ENCODE measurements at places on chromosomes 7 and 10.
A peak's percentile ranks its signal among the peaks of the same experiment; 100 is the strongest.

- DNase-seq: no peak
Measured at GRCh38 chr7:154644366-154644765, 358.6 kb downstream of the PAXIP1 start.

DNA sequence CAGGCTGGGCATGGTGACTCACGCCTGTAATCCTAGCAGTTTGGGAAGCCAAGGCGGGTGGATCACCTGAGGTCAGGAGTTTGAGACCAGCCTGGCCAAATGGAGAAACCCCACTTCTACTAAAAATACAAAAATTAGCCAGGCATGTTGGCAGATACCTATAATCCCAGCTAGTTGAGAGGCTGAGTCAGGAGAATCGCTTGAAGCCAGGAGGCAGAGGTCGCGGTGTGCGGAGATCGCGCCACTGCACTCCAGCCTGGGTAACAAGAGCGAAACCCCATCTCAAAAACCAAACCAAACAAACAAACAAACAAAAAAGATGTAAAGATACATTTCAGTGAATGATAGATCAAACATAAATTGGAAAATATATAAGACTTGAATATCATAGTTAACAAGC is 105.9 kb downstream of the PLPP4 start:
- DNase-seq: no peak

- DNase-seq: no peak
Measured at GRCh38 chr7:154699417-154699816, 303.5 kb downstream of the PAXIP1 start.

DNA sequence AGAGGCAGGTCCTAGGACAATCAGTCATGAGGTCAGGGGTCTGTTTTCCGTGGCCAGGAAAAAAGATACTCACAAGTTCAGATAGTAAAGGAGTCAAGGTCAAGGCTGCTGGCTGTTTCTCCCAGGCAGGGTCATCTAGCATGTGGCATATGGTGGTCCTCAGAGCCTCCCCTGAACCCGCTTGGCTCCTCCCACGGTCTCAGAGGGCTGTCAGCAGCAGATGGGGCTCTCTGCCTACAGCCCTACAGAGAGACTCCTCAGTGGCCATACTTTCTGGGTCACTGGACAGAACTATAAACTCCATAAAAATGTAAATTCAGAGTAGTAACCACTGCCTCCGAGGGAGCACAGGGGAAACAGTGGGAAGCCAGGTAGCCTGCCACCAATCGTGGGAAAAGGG is 11.3 kb upstream of the DRGX start:
- no peak for DNase-seq

DNA sequence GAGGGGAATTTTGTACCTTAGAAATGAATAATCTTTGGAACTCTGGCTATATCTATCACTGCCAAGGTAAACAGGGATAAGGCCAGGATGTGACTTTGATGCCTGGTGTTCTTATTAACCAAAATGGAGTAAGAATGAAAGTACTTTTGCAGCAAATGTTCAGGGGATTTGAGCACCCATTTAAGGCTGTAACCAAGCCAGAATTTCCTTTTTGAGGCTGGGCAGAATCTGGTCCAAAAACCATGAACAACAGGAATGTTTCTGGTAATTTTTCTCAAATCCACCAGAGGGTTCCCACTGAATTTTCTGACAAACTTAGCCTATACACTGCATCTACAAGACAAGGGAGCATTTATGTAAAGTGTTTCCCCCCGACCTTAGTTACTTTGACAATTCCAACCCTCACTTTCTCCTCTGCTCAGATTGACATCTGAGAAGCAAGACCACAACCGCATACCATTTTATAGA is 120.6 kb downstream of the BAMBI start:
- no peak for DNase-seq

DNA sequence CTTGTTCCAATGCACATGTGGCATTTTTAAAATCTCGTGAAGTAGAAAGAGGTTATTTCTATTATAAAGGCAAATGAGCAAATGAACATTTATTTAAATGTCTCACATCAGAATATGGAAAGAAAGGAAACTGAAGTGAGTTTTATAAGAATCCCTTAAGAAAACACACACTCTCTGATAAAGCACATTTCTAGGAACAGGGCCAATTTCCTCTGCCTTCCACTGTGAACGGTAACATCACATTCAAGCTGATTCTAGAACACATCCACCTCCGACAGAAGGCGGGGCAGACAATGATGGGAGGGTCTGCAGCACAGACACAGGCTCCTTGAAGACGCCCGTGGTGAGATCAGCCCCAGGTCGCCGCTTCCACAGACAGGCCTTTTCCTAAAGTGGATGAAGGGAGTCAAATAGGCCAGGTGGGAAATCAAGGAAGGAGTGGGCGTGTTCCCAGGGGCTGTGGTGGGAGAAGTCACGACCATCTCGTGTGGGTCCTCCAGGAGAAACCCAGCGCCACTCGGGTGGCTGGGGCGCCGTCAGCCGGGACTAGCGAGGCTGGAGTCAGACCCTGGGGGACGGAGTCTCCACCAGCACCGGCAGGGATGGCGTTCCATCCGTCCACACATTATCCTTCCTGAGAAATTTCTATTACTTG is 31.1 kb downstream of the PITRM1 start:
- no peak for DNase-seq

GRCh38 chr10:33309406-33309805 is 25.1 kb downstream of the NRP1 start:
- DNase-seq: no peak

- DNase-seq: no peak
Measured at GRCh38 chr7:75915416-75916156, 631 bp downstream of the POR start.

- DNase-seq: no peak
Measured at GRCh38 chr10:23974746-23975272, 234.1 kb upstream of the KIAA1217 start.

DNA sequence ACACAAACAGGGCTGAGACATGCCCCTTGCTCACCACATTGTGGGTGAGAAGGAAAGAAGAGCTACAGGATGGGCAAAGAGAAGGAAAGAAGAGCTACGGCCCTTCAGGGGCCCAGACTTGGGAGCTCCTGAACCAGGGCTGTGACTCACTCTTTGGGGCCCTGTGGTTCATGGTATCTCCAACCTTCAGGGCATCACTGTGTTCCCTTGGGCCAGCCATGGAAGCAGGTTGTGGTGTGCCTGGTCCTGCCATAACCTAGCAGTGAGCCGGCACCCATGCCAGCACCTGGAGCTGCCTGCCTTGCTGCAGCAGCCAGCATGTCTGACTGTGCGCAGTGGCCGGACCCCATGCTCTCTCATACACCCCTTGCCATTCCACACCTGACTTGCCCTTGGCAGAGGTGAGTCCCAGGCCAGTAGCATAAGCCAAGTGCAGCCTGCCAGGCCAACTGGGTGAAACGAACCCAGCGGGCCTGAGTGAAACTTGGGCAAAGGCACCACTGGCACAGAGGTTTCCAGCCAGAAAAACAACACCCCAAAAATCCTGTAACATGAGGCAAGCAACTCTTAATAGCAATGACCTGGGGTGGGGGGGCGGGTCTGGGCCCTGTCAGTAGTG is 89.0 kb upstream of the CACUL1 start:
- no peak for DNase-seq

GRCh38 chr10:6445671-6446316 is 134.3 kb downstream of the PRKCQ start:
- no peak for DNase-seq

DNA sequence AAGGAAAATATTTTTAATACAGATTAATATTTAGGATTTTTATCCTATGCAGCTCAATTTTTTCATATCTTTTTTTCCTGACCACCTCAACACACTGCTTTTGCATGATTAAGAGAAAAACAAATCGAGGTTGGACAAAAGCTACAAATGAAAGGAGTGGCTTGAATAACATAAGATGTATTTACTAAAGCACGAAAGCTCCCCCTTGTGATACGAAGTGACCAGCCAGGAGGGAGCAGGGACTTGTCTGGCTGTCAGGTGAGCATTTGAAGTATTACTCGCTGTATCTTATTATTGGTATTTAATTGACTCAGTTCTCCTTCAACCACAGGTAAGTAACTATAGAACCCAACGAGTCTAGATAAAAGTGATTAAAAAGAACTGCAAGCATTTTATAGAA is 265.2 kb upstream of the PHF14 start:
- DNase-seq: no peak

DNA sequence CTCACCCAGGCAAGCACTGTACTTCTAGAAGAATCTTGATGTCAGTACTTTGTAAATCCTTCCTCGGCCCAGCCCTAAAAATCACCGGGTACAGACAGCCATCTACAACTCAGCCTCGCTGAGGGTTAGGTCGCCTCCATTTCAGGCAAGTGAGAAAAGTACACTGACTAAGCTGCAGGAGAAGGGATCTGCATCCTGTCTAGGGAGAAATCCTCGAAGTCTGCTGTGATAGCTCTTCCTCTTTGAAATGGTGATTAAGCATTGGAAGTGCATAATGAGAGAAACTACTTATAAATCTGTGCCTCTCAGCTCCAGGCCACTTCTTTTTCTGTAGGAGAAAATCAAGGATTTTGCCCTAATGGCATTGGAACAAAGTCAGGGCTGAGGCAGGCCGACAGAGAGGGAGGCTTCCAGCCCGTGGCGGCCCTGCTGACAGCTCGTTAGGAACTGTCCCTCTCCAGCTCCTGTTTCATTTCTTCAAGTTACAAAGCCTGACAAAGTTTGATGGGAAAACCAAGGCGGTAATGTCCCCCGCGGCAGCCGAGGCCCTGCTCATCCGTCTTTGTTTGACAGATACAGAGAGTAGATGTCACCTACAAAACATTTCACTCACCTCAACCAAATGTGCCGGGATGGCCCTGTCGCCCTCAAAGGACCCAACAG is 14.1 kb upstream of the GOT1 start:
- DNase-seq: no peak

- DNase-seq: no peak
Measured at GRCh38 chr10:15672469-15672868, 47.3 kb downstream of the ITGA8 start.

DNA sequence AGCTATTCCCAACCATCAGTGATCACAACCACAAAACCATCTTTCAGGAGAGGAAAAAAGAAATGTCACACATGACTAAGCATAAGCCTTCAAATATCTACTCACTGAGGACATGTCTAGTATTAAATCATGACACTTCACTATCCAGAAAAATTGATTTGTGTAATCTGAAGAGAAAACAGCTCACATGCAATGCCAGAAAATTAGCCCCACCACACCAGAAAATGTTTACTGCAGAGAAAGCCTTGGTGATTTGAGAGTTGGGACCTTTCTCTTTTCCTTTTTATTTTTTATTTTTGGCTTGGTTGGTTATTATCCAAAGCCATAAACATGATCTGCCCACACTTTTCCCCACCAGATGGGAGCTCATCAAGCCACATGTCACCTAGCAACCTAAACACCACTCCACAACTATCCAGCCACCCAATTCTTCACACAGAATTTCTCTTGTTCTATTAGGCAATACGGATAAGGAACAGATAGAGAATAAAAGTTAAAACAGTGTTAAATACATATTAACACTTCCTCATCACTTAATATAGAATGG is 3.1 kb downstream of the PARD3 start:
- no peak for DNase-seq

- no peak for DNase-seq
Measured at GRCh38 chr7:23012186-23012585, 1.7 kb downstream of the HYCC1 start.

DNA sequence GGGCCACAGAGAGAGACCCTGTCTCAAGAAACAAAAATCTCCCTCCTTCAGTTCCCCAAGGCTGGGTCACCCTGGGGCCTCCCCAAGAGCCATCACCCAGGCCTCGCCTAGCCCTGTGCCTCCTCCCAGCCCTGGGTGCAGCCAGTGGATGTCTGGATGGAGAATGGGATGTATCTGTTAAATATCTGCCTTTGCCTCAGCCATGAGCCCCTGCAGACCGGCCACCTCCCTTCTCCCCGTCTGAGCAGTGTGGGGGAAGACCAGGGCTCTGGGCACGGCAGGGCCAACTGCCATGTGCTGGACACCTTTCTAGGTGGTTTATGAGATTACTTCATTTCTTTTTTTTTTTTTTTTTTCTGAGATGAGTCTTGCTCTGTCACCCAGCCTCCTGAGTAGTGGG is 10.0 kb downstream of the ARPC1B start:
- no peak for DNase-seq

DNA sequence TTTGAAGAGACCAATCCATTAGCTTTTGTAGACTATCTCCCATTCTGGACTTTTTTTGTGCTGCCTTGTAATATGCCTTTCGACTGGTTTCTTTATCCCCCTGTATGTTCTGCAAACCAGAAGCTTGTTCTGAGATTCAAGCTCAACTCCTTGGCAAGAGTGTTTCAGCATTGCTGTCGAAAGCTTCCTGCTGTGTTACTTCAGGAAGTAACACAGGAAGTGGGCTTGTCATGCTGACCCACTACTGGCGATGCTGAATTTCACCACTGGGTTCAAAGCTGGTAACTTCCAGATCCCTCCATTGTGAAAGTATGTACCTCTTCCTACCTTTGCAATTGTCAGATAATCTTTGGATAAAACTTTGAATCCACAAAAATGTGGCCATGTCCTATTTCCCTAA is 57.9 kb upstream of the INSYN2A start:
- DNase-seq: no peak

DNA sequence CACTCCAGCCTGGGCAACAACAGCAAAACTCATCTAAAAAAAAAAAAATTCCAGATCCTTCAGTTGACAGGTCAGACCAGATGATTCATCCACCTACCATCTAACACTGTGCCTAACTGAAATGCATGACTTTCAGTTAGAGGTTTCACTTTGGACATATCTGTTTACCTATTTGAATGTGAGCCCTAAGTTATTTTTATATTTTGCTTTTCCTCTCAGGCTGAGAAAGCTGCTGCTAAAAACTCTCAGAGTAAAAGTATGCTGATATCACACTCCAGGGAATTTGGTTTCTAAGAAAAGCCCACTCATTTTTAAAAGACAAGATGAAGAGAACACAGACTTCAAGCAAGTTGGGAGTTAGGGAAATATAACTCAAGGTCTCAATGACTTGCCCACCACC is 126.0 kb downstream of the SGMS1 start:
- no peak for DNase-seq

DNA sequence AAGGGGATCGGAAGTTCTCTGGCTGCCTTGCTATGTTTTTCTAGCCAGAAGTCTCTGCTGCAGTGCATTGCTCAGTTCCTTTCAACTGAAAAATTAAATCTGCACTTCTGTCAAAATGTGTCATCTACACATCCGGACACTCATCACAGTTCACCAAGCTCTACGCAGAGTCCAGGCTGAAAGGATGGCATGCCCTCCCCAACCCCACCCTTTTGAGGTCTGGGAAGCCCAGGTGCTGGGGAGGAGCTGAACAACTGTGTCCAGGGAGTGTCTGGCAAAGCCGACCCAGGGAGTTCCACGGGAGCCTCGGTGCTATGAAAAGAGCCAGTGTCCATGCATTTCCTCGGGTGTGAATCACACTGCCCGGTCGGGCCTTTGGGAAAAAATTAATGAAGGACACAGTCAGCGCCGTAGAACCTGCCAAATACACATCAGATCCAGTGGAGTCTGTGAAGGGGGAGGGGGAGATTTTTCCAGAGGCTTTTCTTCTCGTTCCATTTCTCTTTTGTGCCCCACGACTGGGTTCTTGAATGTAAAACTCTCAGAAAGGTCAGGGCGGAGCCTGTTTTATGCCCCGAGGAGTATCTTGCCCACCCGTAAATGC is 757 bp upstream of the PALS2 start:
- peak; percentile 17 for DNase-seq

GRCh38 chr10:14605231-14605925 is 169.3 kb downstream of the FAM107B start:
- no peak for DNase-seq

- DNase-seq: no peak
Measured at GRCh38 chr7:139643951-139644585, 120.6 kb downstream of the CLEC2L start.

GRCh38 chr10:54469587-54470323 is 331.3 kb downstream of the PCDH15 start:
- DNase-seq: no peak

Measured in progenitor cell of endocrine pancreas (in vitro differentiated cells).